ENCODE measurements at places on chromosomes 11 and 22.

GRCh38 chr11:84549217-84549616 lies 1077.9 kb downstream of the DLG2 start:
- no peak for DNase-seq

DNA sequence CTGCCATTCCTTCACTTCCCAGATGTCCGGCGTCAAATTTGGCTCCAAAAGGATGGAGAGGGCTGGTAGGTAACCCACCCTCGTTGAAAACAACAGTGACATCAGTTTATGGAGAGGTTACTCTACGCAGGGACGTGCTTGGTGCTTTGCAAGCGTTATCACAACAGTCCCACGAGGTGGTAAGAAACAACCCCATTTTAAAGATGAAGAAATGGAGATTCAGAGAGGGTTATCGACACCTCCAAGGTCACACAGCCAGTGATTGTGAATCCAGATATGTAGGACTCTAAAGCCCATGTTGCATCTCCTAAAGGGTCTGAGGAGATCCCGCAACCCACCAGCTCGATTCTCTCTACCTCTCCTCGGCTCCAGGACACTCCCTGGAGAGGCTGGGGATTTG lies 773 bp downstream of the MIAT start:
- no peak for DNase-seq

DNA sequence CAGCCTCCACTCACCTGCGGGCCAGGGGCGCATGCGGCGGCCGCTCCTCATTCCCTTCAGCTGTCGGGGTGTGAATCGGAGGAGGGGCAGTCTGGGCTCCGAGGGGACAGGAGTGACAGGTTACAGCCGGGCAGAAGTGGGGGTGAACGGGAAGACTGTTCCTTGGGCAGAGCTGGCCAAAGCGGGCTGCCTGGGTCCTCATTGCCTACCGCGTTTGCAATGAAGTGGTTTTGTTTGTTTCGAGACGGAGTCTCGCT lies 733 bp downstream of the MEI1 start:
- DNase-seq = no peak

DNA sequence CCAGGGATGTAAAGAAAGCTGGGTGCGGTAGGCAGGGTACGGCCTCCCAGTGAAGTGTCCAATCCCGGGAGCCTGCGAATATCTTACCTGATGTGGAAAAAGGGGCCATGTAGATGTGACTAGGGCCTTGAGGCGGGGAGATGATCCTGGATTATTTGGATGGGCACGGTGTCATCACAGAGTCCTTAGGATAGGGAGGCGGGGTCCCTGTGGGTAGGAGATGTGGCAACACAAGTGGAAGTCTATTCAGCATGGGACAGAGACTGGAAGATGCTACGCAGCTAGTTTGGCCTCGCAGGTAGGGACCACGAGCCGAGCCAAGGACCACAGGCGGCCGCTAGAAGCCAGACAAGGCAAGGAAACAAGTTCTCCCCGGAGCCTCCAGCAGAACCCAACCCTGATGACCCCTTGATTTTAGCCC lies 46.4 kb upstream of the SHANK2 start:
- no peak for DNase-seq

All from CD14-positive monocyte (primary cell).